ENCODE measurements at places on chromosomes 7 and 10. TPM values are rescaled to one million over a fixed set of nuclear protein-coding genes. Genes with fewer than 3 reads are reported as not detected.

DNA sequence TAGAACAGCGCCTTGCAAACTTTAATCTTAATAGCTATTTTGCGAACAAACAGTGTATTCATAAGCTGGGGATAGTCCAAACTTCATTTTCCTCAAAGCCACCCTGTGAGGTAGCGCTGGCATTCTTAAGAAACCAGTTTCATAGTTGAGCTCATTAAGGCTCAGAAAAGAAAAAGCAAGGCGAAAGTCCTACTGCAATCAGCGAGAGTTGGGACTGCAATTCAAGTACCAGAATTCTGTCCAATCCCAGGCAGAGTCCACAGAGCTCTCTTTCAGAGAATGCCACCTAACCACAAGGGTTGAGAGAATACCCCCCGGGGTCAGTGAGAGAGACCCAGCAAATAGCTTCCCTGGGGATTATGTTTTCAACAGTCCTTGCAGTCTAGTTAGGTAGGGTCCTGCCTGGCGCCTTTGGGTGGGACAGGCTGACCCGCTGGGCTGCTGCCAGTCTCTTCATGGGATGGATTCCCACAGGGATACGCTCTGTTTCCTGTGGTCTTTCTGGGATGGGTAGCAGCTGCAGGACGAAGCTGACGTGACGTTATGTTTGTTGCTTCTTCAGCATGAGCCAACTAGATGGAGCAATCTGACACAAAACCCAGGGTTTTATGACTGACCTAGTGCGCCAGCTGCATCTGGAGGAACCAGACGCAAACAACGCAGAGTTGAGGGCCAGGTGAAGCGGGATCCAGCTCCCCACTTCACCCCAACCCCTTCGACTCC is 16.0 kb downstream of the BMPER start:
- no peaks in the 10 kb centered on the region for H3K27me3 ChIP-seq
- H3K4me1 ChIP-seq, result no peaks in the 10 kb centered on the region
- DNase-seq, result peak; percentile 9
- no peak overlapping the region for H3K4me3 ChIP-seq
- H3K27ac ChIP-seq, result peak overlapping the region; percentile 4

- no peaks in the 10 kb centered on the region for H3K27me3 ChIP-seq
- DNase-seq, result peak; percentile 86
- H3K4me1 ChIP-seq, result peaks cover 29% of the 10 kb centered on the region
- H3K27ac ChIP-seq, result peak overlapping the region; percentile 81
- H3K36me3 ChIP-seq, result no peaks in the 10 kb centered on the region
These were observed 130.1 kb downstream of the RGS10 start for GRCh38 chr10:119412244-119413092.

DNA sequence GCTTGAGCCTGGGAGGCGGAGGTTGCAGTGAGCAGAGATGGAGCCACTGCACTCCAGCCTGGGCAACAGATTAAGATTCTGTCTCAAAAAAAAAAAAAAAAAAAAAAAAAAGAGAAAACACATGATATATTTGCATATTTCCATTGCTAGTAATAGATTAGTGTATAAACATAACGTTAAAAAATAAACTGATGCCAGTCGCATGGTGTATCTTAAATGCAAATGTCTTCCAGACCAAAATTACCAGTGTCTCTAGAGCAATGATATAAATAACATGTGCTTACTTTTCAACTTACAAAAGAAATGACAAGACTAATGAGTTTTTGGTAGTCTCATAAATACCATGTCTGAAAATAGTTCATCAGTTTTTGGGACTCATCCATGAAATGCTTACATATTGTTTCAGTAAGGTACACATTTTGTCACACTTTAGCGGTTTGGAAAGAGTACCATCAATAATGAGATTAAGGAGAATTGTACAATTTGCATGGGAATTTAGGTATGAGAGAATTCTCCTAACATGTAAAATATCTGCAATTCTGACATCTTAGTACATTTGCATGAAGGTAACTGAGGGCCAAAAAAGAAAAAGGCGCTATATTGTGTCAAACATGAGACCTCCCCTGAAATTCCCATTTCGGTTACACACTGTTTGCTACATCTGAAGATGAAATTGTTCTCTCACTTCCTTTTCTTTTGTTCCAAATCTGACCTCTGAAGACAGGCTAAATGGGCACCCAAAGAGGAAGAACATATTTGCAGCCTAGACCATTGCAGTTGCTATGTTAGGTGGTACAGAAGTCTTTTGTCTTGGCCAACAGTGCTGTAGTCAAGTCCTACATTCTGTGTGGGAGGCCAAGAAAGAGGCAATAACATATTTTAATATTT is 51.5 kb upstream of the PIP4K2A start:
- DNase-seq, result no peak
- no peak overlapping the region for H3K27ac ChIP-seq
- H3K27me3 ChIP-seq, result no peaks in the 10 kb centered on the region

- DNase-seq, result no peak
- H3K27me3 ChIP-seq, result no peaks in the 10 kb centered on the region
- no peaks in the 10 kb centered on the region for H3K36me3 ChIP-seq
- no peak overlapping the region for H3K4me3 ChIP-seq
- H3K27ac ChIP-seq, result no peak overlapping the region
These were observed 42.2 kb downstream of the ZWINT start for GRCh38 chr10:56318816-56319215.

- H3K27me3 ChIP-seq, result no peaks in the 10 kb centered on the region
- no peak overlapping the region for H3K27ac ChIP-seq
- DNase-seq, result no peak
- H3K4me1 ChIP-seq, result peaks cover 3% of the 10 kb centered on the region
- H3K4me3 ChIP-seq, result no peak overlapping the region
- no peaks in the 10 kb centered on the region for H3K36me3 ChIP-seq
These were observed 81.4 kb downstream of the ZNF33B start for GRCh38 chr10:42556931-42557330.

- no peaks in the 10 kb centered on the region for H3K4me1 ChIP-seq
- H3K27me3 ChIP-seq, result no peaks in the 10 kb centered on the region
- H3K4me3 ChIP-seq, result no peak overlapping the region
These were observed 336.8 kb downstream of the GPR37 start for GRCh38 chr7:124428781-124429180.

DNA sequence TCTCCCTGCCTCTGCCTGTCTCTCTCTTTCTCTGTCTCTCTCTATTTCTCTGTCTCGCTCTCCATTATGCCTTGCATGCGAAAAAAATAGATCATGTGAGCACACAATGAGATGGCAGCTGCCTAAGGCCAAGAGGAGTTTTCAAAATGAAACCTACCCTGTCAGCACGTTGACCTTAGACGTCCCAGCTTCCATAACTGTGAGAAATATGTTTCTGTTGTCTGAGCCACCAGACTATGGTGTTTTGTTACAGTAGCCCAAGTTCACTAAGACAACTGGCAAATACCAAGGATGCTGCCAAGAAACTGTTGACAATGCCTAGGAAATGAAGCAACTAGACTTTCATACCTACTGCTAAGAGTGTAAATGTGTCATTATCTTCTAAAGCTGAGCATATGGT is 70.6 kb upstream of the PLXDC2 start:
- H3K4me1 ChIP-seq, result no peaks in the 10 kb centered on the region
- no peak overlapping the region for H3K4me3 ChIP-seq
- no peak for DNase-seq
- no peak overlapping the region for H3K27ac ChIP-seq
- no peaks in the 10 kb centered on the region for H3K27me3 ChIP-seq
- no peaks in the 10 kb centered on the region for H3K36me3 ChIP-seq

- peak; percentile 70 for DNase-seq
- H3K27me3 ChIP-seq, result no peaks in the 10 kb centered on the region
- H3K4me1 ChIP-seq, result no peaks in the 10 kb centered on the region
- no peak overlapping the region for H3K27ac ChIP-seq
- no peak overlapping the region for H3K4me3 ChIP-seq
These were observed 64.6 kb downstream of the WDR37 start for GRCh38 chr10:1120801-1121211.

DNA sequence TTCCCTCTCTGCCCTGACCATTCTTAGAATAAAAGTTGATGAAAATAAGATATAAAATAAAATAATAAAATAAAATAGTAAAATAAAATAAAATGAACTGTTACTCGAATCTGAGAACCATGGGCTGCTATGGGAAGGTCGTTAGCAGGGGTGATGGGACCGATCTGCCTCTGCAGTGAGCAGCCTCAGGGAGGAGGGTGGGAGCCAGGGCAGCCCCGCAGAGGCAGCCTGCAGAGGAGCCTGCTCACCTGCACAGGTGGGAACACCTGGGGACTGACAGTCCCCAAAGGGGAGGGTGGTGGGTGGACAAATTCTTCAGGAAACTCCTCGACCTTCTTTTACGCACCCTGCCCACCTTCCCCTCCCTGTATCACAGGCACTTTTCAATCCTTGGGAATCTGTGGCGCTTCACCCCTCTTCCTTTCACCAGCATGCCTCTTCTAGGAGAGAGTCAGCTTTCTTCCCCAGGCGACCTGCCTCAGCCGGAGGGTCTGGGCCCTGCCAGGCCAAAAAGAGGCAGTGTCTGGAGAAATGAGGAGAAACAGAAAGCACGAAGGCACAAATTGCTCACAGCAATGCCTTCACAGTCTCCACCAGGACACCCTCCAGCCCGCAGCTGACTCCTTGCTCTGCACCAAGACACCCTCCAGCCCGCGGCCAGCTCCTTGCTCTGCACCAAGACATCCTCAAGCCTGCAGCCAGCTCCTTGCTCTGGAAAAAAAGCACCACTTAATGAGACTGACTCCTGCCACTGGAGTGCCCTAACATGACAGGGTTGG is 368.4 kb upstream of the SHH start:
- H3K4me3 ChIP-seq, result no peak overlapping the region
- no peaks in the 10 kb centered on the region for H3K4me1 ChIP-seq
- peak; percentile 44 for DNase-seq
- H3K27ac ChIP-seq, result no peak overlapping the region
- H3K36me3 ChIP-seq, result no peaks in the 10 kb centered on the region

GRCh38 chr10:45468079-45468478 is 94.1 kb downstream of the ALOX5 start:
- H3K27ac ChIP-seq, result no peak overlapping the region
- no peak for DNase-seq
- no peaks in the 10 kb centered on the region for H3K27me3 ChIP-seq
- no peak overlapping the region for H3K4me3 ChIP-seq
- H3K4me1 ChIP-seq, result peaks cover 34% of the 10 kb centered on the region
- no peaks in the 10 kb centered on the region for H3K36me3 ChIP-seq

DNA sequence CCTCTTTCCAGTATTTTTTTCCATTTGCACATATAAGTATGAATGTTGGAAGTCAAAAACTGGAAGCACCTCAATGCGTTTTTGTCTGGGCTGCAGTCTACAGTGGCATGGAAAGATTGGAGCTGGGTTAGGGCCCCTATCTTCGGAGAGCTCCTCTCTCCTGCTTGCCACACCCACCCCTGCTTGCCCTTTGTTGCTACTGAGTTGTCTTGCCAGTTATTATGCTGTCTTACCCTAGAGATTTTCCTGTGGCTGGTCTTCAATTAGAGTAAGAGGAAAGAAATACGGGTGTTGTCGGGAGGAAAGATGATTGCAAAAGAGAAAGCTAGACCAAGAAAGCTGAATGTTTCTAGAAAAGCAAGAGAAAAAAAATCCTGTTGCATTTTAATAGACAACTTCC is 228.9 kb upstream of the CELF2 start:
- H3K27me3 ChIP-seq, result no peaks in the 10 kb centered on the region
- DNase-seq, result no peak
- no peak overlapping the region for H3K4me3 ChIP-seq
- no peaks in the 10 kb centered on the region for H3K36me3 ChIP-seq
- H3K4me1 ChIP-seq, result peaks cover 25% of the 10 kb centered on the region
- H3K27ac ChIP-seq, result peak overlapping the region; percentile 52

DNA sequence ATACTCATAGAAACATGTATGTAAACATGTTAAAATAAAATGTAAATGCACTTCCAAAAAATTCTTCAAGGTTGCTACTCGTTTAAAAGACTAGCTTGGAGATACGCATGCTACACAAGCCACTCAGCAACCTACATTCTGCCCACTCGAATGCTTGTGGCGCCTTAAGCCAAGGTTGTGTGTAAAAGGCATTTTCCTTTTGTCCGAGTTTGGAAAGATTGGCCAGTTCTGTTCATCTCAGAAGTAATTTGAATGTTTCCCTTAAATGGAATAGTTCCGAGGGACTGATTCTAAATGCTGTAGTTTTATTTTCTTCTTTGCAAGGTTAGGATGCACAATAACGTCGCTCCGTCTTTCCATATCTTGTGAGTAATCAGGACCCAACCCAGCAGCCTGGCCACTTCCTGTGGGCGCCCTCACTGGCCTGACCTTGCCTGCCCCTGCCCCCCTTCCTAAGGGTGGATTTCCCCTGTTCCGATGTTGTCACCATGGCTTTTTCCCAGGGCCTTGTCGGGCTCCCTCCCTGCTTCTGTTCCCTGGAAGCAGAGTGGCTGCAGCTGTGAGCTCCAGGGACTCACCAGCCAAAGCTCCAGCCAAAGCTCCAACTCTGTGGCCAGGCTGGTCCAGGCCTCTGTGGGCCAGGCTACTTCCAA is 70.6 kb downstream of the PTPRE start:
- peak overlapping the region; percentile 22 for H3K4me3 ChIP-seq
- peak; percentile 85 for DNase-seq
- H3K27me3 ChIP-seq, result no peaks in the 10 kb centered on the region
- no peaks in the 10 kb centered on the region for H3K36me3 ChIP-seq

DNA sequence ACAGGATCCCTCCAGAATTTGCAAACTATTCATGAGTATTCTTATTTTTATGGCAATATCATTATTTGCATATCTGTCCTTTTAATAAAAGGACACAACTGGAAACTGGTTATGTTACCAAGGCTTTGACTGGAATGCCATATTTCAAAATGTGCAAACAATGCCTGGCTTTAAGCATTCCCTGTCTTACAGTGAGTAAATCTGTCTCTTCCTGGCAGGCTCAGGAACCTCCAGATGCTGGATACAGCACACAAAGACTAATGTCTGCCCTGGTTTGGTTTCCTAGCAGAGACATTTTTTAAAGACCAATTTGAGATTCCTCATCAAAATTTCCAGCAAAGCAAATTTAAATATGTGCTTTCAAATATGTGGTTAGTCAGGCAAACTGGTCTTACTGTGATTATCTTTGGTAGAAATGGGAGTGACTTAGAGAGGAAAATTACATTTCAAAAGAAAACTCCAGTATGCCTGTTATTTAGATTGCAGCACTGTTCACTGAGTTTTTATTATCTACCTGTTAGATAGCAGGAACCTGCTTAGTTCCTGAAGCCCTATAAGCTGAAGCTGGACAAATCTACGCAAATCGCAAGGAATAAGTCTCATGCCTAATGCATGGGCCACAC is 31.3 kb downstream of the RNF216 start:
- H3K27ac ChIP-seq, result no peak overlapping the region
- H3K36me3 ChIP-seq, result no peaks in the 10 kb centered on the region
- DNase-seq, result no peak
- no peak overlapping the region for H3K4me3 ChIP-seq

GRCh38 chr7:2460188-2460587 is 16.0 kb downstream of the GRIFIN start:
- no peaks in the 10 kb centered on the region for H3K27me3 ChIP-seq
- H3K4me1 ChIP-seq, result no peaks in the 10 kb centered on the region
- H3K27ac ChIP-seq, result no peak overlapping the region

- H3K27me3 ChIP-seq, result no peaks in the 10 kb centered on the region
- no peaks in the 10 kb centered on the region for H3K4me1 ChIP-seq
- no peaks in the 10 kb centered on the region for H3K36me3 ChIP-seq
- H3K27ac ChIP-seq, result no peak overlapping the region
These were observed 2.2 kb downstream of the TBATA start for GRCh38 chr10:70782746-70783680.

Gene PHYH
- total RNA-seq, result 17.8 TPM

Gene SFRP5
- total RNA-seq, result 0.69 TPM

Gene MMP21
- total RNA-seq, result 2.2 TPM

Gene DNAAF5
- 18.2 TPM for total RNA-seq

Gene SHTN1
- total RNA-seq, result 41.3 TPM

Gene FEZF1
- not detected for total RNA-seq

Gene PLAC9
- 30.8 TPM for total RNA-seq

Gene ZNF679
- not detected for total RNA-seq

Gene EBLN1
- total RNA-seq, result not detected

Gene ZC3HAV1L
- 12.6 TPM for total RNA-seq

Gene BLNK
- total RNA-seq, result 7.1 TPM

Data from upper lobe of left lung (tissue), 6 donors.